ENCODE measurements at places on chromosomes 7 and 10.

GRCh38 chr10:43399320-43400310 is 9.4 kb downstream of the HNRNPF start:
- DNase-seq: no peak

DNA sequence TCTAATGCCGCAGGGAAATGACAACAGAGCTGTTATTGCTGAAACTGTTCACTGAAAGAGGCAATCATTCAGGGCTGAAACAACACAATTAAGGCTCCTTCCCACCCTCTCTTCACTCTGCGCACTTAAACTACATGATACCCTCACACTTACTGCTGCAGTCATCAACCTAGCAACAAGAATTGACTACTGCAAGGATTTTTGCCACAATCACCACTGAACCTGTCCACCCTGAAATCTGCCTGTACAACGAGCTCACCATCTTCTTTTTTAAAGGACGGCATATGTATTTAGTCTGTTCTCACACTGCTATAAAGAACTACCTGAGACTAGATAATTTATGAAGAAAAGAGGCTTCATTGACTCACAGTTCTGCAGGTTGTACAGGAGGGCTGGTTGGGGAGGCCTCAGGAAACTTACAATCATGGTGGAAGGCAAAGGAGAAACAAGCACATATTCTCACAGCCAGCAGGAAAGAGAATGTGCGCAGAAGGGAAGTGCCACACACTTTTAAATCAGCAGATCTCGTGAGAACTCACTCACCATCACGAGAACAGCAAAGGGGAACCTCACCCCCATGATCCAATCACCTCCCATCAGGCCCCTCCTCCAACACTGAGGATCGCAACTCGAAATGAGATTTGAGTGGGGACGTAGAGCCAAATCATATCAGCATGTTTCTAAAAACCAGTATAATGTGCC is 131.7 kb downstream of the SORCS1 start:
- no peak for DNase-seq

DNA sequence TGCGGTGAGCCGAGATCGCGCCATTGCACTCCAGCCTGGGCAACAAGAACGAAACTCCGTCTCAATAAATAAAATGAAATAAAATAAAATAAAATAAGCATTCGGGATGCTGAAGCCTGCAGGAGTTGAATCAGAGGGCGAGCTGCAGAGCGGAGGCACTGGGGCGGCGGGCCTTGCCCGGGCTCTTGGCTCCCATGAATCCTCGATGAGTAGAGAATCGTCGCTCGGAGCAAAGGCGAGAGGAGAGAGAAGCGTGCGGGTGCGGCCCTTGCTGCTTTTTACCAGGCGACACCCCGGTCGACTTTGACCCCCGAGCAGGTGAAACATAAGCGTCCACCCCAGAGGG is 168.3 kb downstream of the UBE2H start:
- no peak for DNase-seq

DNA sequence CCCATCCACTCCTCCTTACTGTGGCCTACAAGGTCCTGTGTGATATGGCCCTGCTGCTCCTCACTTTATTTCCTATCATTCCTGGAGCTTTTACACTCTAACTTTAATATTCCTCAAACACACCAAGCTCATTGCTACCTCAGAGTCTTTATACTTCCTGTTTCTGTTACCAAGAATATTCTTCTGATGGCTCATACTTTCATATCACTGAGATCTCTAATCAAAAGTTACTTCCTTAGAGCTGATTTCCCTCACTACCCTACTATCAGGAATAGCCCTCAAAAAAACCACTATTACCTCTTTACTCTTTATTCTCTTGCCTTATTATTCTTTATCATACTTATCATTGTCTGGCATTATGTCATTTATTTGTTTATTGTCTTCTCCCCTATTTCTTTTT is 5.8 kb upstream of the PPP3CB start:
- no peak for DNase-seq

DNA sequence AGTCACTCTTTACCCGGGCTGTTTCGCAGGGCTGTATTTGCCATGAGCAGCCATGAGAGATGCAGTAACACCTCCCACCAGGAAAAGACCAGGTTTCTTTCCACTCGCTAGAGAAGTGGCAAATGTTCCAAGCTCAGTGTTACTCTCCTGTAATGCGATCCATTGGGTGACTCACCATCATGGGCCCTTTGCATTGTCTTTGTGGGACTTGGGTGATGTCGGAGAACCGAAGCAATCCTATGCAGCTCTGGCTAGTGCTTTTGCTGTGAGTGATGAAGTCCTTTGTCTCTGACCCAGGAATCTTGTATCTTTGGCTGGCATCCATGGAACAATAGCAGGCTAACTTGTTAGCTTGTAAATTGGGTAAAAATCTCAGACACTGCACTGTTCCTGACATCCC is 40.0 kb downstream of the GHRHR start:
- no peak for DNase-seq

DNA sequence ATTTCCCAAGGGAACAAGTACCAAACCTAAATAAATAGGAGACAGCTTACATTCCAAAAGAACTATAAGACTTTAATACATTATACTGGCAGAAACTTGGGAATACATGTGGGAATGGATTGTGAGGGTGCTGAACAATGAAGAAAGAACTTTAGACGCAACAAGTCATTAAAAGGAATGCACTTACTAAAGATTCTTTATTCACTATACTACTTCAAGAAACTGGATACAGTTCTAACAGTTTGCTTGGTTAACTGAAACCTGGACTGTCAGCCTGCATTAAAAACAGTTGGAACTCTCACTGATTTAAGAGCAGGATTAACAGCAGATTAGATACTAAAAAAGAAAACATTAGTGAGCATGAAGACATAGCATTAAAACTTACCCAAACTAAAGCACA is 12.0 kb downstream of the CACUL1 start:
- no peak for DNase-seq

GRCh38 chr10:71660313-71660712 is 59.3 kb downstream of the C10orf105 start:
- no peak for DNase-seq

DNA sequence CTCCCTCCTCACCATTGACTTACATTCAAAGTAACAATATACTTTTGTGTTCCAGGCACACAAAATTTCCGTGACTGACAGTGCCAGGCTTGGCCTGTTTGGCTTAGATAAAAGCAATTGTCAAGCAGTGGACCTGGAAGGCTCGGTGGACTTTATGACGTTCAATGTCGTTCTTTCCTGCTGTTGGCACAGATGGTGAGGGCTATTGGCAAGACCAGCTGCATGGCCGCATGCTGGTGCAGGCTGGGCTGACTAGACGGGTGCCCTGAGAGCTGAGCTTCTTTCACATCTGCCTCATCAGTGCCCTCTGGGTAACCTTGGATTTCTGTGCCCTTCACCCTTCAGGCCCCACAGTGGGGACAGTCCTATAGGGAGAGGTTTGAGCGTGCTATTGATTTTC is 45.2 kb downstream of the WIPF3 start:
- no peak for DNase-seq

DNA sequence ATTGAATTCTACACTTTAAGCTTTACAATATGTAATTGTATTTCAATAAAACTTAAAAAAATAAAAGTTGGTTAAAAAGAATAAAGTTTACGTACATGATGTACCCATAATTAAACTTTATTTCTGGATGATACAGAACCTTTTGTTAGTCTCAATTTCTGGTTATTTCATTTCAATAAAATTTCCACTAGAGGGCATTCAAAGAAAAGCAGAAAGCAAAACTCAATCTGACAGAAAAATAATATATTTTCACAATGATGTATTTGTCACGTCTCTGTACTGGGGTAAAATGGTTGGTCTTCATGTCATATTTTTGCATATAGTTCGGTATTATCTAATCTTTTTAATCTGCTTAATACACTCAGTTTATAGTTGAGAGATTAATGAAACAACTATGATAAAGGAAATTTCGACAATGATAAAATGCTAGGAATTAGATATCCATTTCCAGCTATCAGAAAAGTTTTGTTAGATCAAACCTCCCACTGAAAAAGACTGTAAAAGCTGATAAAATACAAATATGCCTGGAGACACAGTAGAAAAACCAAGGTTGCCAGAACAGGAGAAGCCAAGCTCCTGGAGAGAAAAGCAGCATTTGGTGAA is 27.4 kb downstream of the ASZ1 start:
- no peak for DNase-seq

DNA sequence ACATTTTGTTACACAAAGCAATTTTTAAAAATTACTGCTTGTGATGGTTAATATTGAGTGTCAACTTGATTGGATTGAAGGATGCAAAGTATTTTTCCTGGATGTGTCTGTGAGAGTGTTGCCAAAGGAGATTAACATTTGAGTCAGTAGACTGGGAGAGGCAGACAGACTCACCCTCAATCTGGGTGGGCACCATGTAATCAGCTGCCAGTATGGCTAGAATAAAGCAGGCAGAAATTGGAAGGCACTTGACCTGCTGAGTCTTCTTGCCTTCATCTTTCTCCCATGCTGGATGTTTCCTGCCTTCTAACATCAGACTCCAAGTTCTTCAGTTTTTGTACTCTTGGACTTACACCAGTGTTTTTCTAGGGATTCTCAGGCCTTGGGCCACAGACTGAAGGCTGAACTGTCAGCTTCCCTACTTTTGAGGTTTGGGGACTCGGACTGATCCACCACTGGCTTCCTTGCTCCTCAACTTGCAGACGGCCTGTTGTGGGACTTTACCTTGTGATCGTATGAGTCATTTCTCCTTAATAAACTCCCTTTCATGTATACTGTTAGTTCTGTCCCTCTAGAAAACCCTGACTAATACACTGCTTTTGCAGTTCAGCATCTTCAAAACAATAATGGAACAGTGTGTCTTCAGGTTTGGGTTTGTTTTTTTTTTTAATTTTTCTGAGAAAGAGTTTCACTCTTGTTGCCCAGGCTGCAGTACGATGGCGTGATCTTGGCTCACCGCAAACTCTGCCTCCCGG is 244.1 kb upstream of the SEMA3C start:
- no peak for DNase-seq

GRCh38 chr10:30800368-30800767 is 170.8 kb upstream of the LYZL2 start:
- DNase-seq: no peak

DNA sequence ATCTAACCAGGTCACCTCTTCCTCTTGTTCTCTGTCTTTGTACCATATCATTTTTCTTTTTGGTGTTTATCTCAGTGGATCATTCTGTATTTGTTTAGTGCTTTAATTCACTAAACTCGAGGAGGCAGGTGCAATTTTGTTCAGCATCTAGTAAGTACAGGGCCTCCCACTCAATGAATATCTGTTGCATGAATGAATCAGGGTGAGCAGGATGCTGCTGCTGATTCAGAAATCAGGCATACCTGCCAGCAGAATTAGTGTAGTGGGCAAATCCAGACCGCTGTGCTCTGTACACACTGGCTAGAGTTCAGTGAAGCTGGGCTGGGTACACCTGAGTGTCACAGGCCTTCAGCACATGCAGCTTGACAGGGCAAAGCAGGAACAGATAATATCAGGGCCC is 511.9 kb downstream of the SUGCT start:
- DNase-seq: no peak

DNA sequence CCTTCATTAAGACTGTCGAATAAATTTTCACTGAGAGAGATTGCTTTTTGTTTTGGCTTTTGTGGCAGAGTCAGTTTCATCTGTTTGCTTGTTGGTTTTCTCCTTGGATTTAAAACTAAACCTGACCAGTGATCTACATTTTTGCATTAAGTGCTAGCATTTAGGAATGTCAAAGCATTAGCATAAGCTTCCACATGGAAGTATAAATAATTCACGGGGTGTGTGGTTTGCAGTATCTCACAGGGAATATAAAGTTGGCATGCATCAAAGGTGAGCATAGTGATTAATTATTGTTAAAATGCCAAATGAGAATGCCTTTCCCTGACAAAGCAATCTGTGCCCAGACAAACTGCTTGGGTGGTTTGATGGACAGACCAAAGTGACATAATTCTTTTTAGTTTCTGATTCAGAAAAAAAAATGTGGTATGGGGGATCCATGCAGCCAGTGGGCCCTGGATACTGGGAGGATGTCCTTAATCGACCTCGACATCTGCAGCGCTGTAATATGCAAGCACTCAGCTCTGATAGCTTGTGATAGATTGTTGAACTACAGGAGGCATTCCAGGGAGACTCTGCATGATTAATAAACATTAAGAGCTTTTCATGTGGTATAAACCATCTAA is 339.3 kb upstream of the POM121L12 start:
- no peak for DNase-seq

DNA sequence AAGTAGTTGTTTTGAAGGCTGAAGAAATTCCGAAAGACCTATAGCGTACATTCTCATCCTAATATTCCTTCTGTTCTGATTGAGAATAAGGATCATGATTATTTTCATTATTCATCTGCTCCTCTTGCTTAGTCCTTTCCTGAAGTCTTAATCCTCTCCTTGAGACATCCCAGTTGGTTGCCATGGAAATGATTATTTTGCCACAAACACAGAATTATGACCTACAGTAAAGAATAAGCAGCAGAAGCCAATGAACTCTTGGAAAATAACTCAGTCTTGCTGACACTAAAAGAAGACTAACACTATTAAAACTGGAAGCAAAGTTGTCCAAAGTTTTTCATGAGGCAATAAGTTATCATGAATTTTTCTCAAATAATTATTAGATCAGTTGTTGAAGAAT is 47.8 kb upstream of the JAZF1 start:
- DNase-seq: no peak

DNA sequence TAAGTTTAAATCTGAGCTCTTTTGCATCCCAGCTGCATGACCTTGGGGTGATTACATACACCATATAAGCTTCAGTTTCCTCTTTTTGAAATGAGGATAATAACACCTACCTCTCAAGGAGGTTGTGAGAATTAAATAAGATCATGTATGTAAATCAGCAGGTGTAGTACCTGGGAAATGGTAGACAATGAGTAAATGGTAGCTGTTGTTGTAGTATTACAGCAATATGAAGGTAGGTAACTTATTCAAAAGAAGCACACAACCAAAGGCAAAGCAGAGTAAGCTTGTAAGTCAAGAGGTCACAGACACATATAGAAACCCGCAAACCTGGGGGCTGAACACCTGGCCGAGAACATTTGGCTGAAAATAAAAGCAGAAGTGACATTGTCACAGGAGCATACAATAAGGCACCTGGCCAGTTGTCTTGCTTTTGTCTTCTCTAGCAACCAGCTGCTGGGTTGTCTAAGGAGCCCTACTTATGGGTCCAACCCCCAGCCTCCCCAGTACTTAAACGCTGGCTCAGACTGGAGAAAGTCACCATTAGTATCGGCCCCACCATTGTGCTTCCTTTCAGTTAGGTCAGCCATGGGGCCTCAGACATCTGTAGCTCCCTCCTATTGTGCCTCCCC is 203.6 kb upstream of the MKLN1 start:
- DNase-seq: no peak

DNA sequence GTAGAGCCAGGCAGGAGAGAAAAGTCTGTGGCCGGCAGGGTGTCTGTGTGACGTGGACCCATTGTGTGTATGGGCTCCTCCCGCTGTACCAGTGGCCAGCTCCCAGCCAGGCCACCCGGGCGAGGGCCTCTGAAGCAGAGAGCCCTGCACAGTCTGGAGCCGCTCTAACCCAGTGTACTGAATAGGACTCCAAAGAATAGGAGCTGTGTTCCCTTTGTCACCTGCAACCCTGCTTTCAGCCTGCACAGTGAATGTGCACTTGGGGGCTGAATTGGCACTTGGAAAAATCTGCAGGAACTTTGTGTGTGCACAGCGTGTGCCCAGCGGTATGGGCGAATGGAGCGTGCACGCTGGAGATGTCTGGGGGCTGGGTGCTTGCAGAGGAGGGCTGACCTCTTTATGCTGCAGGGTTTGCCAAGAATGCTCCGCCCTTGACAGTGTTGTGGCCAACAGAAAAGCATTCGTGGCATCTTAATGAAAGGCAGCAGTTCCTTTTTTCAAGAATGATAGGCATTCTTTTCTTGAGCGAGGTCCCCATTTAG is 216.2 kb downstream of the AUTS2 start:
- no peak for DNase-seq

- DNase-seq: no peak
Observed at GRCh38 chr10:93566435-93567276, at the start of gene FFAR4. FFAR4 (plus strand) TSS chr10:93566665; CDS start chr10:93566721, 56 bp downstream.

Data from effector CD8-positive, alpha-beta T cell (primary cell).